NCI-H510A (cell line): ENCODE measurements at places on chromosomes 13 and 19.

DNA sequence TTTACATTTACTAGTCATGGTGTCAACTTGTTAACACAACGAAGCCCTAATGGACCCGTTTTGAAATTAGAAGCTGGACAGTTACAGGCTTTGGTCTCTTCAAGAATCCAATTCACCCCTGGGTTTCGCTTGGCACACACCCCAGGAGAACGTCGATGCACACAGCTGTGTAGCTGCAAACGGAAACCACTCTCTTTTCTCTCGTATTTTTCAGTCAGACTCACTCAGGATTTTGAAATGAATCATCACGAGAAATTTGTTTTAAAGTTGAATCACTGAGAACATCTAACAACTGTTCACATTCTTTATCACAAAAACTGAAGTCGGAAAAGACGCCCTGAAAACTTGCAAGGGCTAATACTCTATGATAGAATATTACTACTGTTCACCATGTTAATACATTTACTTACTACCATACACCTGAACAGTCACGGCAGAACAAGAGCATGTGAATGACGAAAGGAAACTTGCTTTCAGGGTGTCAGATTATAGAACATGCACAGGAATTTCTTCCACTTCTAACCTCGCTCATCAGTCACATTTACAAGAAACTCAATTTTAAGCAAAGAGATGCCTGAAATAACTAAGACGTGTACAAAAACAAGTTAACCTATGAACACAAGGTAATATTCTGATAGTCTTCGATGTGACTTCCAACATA lies 4.7 kb downstream of the PNMA8A start:
- no peak for DNase-seq

- DNase-seq, result no peak
Measured at GRCh38 chr19:4323692-4324091, 14.9 kb downstream of the STAP2 start.

- no peak for DNase-seq
Measured at GRCh38 chr13:42039457-42039945, 8.9 kb upstream of the DGKH start.

GRCh38 chr19:56543776-56544175 lies 5.0 kb downstream of the ZFP28 start:
- no peak for DNase-seq

DNA sequence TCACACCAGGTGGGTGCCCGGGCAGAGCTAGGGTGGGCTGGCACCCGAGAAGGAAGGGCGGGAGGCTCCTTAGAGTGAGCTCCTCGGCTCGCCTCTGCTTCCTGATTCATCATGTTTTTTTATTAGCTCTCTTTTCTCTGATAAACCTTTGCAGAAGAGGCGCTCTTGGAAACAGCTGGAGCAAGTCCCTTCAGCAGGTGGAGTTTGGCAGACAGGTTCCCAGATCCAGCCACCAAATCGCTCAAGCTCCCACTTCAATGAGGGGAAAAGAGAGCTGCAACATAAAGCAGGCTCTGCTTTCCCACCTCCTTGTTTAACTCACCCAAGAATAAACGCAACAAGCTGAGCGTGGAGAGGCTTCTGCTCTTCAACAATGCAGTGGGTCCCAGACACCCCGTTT lies 244.8 kb downstream of the TSHZ3 start:
- no peak for DNase-seq

DNA sequence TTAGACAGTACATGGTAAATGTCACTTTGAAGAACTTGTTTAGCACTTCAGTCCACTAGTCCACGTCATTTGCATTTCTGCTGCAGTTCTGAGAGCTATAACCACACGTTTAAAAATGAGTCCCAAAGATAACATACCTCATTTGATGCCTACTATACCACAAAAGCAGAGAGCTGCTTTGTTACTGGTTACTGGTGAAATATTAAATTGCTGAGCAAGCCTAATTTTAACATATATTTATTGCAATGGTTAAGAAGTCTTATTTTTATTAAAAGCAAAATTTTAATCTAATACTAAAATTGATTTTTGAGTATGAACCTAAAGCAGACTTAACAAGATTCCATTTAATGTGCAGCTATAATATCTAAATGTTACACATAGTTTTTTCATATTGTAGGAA lies 1949.7 kb upstream of the PRR20A start:
- DNase-seq, result no peak

DNA sequence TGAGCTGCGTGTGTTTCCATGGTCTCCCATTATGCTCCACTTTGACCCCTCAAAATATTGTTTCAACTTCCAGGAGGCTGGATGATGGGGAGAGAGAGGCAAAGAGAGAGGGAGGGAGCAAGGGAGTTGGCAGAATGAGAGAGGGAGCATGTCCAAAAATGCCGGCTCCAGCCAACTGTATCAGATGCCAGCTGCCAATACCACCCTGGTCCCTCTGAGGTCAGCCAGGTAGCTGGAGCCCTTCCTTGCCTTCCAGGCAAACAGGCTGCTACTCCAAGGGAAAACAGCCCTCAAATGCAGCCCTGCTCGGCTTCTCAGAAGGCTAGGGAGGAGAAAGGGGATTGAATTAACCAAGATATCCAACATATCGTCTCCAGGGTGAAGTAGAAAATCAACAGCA lies 440.0 kb downstream of the TSHZ3 start:
- no peak for DNase-seq

GRCh38 chr13:32426990-32427851 lies 709 bp downstream of the N4BP2L1 start:
- no peak for DNase-seq

DNA sequence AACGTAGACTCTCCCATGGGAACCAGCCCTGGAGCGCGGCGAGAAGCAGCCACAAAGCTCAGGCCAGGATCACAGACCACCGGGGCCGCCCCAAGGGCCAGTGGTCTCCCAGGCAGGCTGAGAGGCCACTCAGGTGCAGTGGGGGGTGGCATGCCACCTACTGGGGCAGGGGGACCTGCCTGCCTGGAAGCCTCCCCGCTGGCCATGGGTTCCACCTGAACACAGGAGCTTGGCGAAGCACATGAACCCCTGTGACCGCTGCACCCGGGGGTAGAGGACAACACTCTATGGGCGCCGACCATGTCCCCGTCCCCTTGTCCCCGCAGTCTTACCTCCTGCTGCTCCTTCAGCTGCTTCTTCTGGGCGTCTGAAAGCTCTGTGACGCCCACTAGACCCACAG lies 6.8 kb upstream of the TM6SF2 start:
- no peak for DNase-seq

DNA sequence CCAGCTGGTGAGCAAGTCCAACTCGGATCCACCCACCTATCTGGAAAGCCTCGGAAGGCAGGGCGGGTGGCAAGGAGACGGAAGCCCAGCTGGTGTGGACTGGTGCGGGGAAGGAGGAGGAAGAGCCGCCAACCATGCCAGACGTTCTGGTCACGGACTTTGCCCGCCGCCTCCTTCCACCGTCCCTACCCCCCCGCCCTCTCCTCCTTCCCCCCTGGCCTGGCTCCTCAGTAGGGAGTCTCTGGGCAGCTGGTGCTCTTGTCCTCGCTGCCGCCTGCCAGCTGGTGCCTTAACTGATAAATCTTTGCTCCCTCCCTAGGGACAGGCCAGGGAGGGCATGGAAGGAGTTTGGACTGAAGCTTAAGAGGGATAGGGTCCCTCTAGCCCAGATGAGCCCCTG lies 4.8 kb downstream of the SYNGR4 start:
- peak; percentile 39 for DNase-seq

DNA sequence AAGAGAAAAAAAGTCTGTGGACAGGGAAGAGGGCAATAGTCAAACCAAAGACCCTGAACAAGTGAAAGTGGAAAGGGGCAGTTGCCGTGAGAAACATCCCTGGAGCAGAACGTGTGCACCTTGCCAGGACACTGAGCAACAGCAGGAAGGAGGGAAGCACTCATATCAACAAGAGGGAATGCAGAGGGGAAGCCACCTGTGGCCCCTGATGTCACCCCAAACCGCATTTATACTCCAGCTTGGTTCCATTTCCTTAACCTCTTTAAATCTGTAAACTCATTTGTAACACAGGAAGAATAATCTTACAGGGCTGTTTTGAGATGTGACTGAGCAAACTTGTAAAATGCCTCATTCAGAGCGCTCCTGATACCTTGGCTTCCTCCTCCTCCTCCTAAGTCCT lies 698.8 kb downstream of the DIAPH3 start:
- DNase-seq, result no peak
